Colonic mucosa (tissue), 4 donors: ENCODE measurements at places on chromosomes 7 and 10.

DNA sequence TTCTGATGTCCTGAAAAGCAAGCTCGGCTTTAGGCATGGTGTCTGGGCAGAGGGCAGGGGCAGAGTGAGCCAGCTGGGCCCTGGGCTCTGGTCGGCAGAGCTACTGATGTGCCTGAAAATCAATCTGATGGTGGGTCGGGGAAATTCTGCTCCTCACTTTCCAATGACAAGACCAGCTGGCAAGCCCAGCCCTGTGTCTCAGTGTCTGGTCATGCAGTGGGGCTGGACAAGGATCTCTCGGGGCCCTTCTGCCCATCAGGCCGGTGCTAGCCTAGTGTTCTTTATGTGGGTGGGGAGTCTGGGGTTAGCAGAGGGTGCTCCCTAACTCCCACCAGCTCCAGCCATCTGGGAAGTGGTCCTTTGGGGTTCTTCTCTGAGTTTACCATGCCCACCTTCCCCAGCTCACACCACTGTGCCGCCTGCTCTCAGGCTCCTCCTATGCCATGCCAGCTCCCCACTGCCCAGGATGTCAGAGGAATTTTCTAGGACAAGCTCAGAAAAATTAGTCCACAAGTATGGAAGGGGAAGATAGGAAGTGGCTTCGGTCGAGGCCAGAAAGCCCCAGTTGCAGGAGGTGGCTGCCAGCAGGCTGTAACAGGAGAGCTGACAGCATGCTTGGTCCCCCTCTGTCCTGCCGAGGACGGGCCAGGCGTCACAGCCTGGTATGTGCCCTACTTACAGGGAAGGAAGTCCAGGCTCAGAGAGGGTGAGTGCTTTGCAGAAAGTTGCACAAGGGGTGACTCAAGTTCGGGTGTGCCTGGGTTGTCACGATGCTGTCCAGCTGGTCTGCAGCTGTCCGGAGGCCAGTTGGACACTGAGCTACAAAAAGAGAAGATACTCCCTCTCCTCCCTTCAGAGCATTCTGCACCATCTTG, 135.2 kb downstream of the ADCY1 start:
- no peaks in the 10 kb centered on the region for H3K4me1 ChIP-seq
- H3K27ac ChIP-seq: no peak overlapping the region
- DNase-seq: peak; percentile 19
- no peaks in the 10 kb centered on the region for H3K36me3 ChIP-seq
- no peak overlapping the region for H3K4me3 ChIP-seq

DNA sequence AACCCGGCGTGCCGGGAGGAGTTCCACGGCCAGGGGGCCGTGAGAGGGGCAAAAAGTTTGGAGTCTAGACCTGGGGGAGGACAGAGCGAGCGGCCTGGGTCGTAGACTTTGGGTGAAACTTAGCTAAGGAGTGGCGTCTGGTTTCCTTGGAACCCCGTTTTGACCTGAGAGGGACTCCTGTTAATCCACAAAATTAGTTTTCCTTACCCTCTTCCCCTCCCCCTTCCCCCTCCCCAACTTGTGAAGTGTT, 574 bp downstream of the MARCHF5 start:
- H3K36me3 ChIP-seq: no peaks in the 10 kb centered on the region
- peak overlapping the region; percentile 92 for H3K27ac ChIP-seq
- no peaks in the 10 kb centered on the region for H3K4me1 ChIP-seq

DNA sequence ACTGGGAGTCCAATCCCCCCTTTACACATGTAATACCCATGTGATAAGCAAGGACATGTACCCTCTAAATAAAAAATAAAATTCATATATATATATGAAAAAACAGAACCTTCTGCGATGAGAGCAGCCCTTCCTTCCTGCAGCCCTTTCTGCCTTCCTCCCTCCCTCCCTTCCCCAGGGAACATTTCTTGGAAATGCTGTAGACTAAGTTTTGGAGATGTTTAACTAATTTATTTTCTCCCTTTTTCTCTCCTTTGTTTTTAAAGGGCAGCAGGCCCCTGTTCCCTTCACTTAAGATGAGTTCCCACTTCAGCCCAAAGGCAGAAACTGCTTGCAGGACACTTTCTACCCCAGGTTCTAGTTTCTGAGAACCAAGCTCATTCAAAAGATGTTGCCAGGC, 179.2 kb downstream of the FRMD4A start:
- DNase-seq: no peak
- no peaks in the 10 kb centered on the region for H3K36me3 ChIP-seq
- H3K27me3 ChIP-seq: no peaks in the 10 kb centered on the region
- no peaks in the 10 kb centered on the region for H3K4me1 ChIP-seq
- H3K27ac ChIP-seq: no peak overlapping the region

DNA sequence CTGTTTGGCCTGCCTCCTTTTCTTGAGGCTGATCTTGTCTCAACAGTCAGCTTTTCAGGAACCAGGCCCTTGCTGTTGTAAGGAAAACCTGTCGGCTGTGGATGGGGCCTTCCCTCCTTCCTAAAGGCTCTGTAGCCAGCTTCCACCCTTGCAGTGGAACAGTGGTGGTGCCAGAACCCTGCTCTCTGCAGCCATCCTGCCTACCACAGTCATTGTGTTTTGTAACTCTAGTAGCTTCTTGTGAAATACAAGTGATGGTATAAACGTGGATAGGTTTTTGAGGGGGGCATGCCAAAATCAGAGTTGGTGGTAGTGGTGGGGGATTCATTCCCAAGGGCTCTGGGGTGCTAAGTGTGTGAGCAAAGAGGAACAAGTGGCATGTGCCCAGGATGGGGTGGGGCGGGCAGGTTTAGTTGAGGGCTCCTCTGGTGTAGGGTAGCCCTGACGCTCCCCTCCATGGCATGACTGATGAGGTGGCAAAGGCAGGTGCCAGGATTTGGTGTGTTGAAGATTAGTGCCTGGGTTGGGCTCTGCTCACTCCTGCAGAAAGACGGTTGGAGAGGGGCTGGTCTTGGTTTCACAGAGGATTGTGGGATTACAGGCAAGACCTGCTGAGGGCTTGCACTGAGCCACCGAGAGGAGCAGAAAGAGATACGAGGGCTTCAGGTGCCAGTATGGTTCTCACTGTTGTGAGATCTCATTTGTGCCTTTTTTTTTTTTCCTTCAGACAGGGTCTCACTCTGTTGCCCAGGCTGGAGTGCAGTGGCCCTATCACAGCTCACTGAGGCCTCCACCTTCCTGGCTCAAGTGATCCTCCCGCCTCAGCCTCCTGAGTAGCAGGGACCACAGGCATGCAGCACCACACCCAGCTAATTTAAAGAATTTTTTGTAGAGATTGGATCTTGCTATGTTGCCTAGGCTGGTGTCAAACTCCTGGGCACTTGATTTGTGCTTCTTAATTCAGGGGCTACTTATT, 7.4 kb downstream of the TSPAN14 start:
- peak overlapping the region; percentile 79 for H3K27ac ChIP-seq

GRCh38 chr7:29208410-29209250, 14.1 kb downstream of the CHN2 start:
- H3K4me1 ChIP-seq: peaks cover 5% of the 10 kb centered on the region
- no peaks in the 10 kb centered on the region for H3K27me3 ChIP-seq
- DNase-seq: peak; percentile 47
- no peak overlapping the region for H3K27ac ChIP-seq
- H3K36me3 ChIP-seq: no peaks in the 10 kb centered on the region

DNA sequence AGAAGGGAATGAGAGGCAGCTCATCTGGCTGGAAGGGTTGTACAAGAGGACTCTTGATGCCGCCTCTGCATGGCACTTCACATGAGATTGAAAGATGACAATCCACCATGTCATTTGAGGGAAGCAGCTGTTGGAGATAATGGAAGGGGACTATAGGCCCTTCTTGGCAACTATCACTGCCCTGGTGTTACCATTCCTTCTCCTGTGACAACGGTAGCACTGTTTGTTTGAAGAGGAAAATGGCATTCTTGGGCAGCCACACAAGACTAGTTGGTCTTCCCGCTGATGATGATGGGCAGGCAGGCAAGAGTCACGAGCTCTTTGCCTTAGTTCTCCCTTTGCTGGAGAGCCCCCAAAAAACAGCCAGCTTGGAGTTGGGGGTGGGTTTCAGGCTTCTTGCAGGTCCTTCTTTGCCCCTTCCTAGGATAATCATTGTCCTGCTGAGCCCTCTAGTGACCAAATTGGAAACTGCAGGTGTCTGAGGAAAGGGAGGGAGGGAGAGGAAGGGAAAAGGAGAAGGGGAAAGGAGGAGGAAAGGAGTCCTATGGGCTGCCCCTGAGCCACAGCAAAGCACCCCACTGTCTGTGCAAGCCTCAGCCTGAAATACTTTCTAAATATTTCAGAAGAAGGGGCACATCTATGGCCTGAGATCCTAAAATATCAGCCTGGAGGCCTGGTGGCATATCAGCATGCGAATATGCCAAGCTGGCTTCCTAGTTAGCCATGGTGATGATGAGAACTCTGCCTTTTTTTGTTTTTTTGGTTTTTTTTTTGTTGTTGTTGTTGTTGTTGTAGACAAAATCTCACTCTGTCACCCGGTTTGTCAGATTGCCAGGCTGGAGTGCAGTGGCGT, 165.6 kb upstream of the KMT2E start:
- no peaks in the 10 kb centered on the region for H3K27me3 ChIP-seq
- no peak overlapping the region for H3K27ac ChIP-seq
- H3K36me3 ChIP-seq: no peaks in the 10 kb centered on the region
- H3K4me1 ChIP-seq: no peaks in the 10 kb centered on the region
- H3K4me3 ChIP-seq: no peak overlapping the region

GRCh38 chr7:17376595-17376994, 78.1 kb downstream of the AHR start:
- no peak overlapping the region for H3K4me3 ChIP-seq
- no peaks in the 10 kb centered on the region for H3K4me1 ChIP-seq
- H3K36me3 ChIP-seq: no peaks in the 10 kb centered on the region
- H3K27me3 ChIP-seq: no peaks in the 10 kb centered on the region
- no peak overlapping the region for H3K27ac ChIP-seq

GRCh38 chr7:99311702-99312101, 14.0 kb upstream of the ARPC1A start:
- no peak overlapping the region for H3K27ac ChIP-seq
- no peak overlapping the region for H3K4me3 ChIP-seq
- no peaks in the 10 kb centered on the region for H3K36me3 ChIP-seq

DNA sequence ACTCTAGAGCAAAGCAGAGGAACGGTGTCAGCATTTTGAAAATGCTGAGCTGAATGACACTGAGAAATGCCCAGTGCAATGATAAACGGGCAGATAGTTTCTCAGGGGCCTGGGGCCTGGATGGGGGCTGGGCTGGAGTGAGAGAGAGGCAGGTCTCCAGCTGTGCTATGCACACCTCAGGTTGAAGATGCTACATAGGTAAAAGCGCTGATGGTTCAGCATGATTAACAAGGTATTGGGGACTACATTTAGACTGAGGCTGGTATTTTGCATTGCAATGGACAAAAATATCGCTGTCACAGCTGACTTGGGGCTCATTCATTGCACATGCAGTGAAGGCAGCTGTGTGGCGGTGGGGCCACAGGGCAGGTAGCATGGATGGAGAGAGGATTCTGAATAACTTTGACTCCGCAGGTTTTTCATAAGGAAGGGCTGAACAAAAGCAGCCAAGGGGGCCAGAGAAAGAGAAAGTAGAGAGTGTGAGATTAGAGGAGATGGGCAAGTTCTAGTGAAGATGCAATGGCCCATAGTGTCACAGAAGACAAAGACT, 290.8 kb upstream of the ZNF32 start:
- no peaks in the 10 kb centered on the region for H3K4me1 ChIP-seq
- H3K36me3 ChIP-seq: no peaks in the 10 kb centered on the region
- H3K4me3 ChIP-seq: no peak overlapping the region
- no peak overlapping the region for H3K27ac ChIP-seq
- DNase-seq: no peak
- H3K27me3 ChIP-seq: no peaks in the 10 kb centered on the region

DNA sequence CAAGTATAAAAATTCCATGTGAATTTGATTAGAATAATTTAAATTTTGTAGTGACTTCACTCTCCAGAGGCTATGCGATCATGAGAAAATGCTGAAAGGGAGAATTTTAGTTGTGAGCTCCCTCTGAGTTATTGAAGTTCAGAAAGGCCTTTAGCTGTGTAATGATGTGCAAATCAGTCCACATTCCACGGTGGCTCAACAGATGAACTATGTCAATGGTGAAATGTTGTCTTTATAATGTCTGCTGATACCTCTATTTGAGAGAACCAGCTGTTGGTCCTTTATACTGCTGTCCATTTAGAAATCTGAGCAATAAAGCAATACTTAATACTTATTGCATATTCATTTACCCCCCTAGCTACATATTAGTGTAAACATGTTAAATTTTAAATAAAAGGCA, 7.1 kb upstream of the ITGB8 start:
- H3K4me1 ChIP-seq: no peaks in the 10 kb centered on the region
- no peak overlapping the region for H3K4me3 ChIP-seq
- no peaks in the 10 kb centered on the region for H3K36me3 ChIP-seq
- H3K27ac ChIP-seq: no peak overlapping the region
- no peaks in the 10 kb centered on the region for H3K27me3 ChIP-seq

- H3K27ac ChIP-seq: no peak overlapping the region
- DNase-seq: no peak
- no peaks in the 10 kb centered on the region for H3K4me1 ChIP-seq
Measured at GRCh38 chr10:122530177-122530576, 30.4 kb upstream of the DMBT1 start.

DNA sequence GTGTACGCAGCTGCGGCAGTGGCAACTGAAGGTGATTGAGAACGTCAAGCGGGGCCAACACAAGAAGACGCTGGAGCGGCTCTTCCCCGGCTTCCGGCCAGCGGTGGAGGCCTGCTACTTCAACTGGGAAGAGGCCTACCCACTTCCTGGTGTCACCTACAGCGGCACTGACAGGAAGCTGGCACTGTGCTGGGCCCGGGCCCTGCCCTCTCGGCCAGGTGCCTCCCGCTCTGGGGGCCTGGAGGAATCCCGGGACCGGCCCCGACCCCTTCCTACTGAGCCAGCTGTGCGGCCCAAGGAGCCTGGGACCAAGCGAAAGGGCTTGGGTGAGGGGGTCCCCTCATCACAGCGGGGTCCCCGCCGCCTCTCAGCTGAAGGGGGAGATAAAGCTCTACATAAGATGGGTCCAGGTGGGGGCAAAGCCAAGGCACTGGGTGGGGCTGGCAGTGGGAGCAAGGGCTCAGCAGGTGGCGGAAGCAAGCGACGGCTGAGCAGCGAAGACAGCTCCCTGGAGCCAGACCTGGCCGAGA, 6.5 kb downstream of the ZSWIM8 start:
- DNase-seq: no peak
- H3K36me3 ChIP-seq: peaks cover 28% of the 10 kb centered on the region
- H3K4me3 ChIP-seq: no peak overlapping the region
- peaks cover 5% of the 10 kb centered on the region for H3K4me1 ChIP-seq

GRCh38 chr7:42831006-42831717, 80.7 kb downstream of the C7orf25 start:
- H3K4me3 ChIP-seq: no peak overlapping the region
- H3K4me1 ChIP-seq: no peaks in the 10 kb centered on the region
- no peak for DNase-seq
- H3K27ac ChIP-seq: no peak overlapping the region
- no peaks in the 10 kb centered on the region for H3K27me3 ChIP-seq

GRCh38 chr7:122677149-122677548, 21.8 kb downstream of the RNF133 start:
- no peak overlapping the region for H3K4me3 ChIP-seq
- no peaks in the 10 kb centered on the region for H3K4me1 ChIP-seq
- H3K27ac ChIP-seq: no peak overlapping the region
- DNase-seq: no peak
